ENCODE measurements at places on chromosomes 7 and 10.

DNA sequence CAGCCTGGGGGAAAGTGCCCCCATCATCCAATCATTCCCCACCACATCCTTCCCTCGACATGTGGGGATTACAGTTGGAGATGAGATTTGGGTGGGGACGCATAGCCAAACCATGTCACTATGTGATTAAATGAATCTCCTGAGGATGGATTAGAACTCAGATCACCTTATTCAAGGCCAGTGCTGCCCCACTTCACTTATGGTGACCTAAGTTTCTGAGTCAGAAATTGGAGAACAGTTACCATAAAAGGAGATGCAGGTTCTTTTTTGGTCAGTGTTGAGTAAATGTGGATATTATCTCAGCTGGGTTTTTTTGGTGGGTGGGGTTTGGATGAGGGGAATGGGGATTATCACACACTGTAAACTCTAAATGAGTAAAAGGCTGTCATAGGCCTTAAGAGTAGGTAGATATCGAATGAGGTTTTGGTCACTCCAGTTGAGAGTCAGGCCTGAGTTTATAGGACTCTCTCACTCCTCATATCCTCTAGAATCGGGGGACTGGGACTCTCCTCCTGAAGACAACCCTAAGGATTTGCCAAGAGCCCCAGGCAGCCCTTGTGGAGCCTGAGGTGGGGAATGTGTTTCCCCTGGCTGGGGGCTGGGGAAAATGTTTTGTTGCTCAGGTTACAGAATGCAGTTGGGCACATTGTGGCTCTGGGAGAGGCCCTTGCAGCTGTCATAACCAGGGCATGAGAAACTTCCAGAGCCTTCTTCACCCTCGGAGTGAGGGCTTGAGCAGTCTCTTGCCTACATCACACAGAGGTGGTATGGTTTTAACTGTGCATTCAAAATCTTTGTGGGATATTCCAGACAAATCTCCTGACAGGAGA, 213.0 kb downstream of the BAMBI start:
- no peak for DNase-seq

DNA sequence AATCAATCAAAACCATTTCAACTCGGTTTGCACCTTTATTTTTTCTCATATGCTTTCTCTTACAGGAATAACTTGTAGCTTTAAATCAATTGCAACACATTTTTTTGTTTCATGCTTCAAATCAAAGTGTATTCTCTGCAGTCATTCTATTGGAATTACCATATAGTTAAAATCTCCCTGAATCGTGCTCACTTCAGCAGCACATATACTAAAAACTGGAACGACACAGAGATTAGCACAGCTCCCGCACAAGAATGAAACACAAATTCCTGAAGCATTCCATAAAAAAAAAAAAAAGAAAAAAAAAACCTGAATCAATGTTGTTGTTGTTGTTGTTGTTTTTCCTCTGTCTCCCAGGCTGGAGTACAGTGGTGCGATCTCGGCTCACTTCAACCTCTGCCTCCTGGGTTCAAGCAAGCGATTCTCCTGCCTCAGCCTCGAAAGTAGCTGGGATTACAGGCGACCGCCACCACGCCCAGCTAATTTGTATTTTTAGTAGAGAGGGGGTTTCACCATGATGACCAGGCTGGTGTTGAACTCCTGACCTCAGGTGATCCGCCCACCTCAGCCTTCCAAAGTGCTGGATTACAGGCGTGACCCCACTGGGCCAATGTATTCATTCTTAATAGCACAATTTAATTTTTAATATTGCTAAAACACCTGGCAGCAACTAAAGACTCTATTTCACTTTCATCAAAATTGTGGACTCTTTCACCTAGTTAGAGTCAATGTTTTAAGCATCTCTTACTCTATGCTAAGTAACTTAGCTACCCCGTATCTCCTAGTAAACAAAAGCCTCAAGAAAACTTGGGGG, 26.3 kb downstream of the ANKRD61 start:
- DNase-seq: no peak

- peak; percentile 62 for DNase-seq
Observed at GRCh38 chr10:79400146-79401004, 45.0 kb downstream of the ZCCHC24 start.

DNA sequence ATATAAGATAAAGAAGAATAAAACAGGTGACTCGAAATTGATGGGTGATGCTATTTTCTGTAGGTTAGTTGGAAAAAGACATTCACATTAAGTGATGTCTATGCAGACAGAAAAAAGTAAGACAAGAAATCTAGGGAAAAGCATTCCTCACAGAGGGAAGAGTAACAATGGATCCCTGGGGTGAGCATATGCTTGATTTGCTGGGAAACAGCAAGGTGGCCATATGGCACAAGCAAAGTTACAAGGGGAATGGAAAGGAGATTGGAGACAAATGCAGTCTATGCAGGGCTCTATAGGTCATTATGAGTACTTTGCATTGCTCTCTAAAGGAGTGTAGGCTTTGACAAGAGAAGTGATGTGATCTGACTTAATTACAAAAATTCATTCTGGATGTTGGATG, 90.9 kb upstream of the ZNF804B start:
- DNase-seq: no peak

DNA sequence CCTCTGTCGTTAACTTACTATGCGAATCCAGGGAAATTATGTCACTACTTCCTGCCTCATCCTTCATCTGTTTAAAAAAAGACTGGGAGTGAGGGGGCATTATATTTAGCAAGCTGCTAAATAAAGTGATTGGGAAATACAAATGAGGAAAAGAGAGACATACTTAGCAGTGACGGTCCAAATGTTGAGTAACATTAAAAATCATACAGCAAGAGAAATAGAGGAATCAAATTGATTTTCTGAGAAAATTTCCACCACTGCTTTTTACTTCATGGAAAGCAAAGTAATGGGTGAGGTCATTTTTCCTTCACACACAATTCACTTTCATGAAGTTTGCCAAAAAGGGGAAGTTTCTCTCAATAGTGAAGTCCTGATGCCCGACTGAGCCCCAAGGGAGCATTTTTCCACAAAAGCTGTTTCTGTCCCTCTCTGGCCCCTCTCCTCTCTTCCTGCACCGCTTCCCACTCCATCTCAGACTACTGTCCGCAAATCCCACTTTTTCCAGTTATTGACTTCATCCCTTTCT, 61.9 kb upstream of the ADO start:
- DNase-seq: no peak

- DNase-seq: no peak
Observed at GRCh38 chr7:69182596-69183467, 415.4 kb upstream of the AUTS2 start.

DNA sequence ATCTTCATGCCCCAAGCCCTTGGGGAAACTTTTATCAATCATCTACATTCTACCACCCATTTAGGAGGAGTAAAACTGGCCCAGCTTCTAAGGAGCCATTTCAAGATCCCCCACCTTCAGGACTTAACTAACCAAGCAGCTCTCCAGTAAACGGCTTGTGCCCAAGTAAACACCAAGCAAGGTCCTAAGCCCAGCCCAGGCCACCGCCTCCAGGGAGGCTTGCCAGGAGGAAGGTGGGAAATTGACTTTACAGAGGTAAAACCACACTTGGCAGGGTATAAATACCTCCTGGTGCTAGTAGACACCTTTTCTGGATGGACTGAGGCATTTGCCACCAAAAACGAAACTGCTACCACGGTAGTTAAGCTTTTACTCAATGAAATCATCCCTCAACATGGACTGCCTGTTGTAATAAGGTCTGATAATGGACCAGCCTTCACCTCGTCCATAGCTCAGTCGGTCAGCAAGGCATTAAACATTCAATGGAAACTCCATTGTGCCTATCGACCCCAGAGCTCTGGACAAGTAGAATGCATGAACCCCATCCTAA, 5.6 kb downstream of the AKR1B15 start:
- no peak for DNase-seq

DNA sequence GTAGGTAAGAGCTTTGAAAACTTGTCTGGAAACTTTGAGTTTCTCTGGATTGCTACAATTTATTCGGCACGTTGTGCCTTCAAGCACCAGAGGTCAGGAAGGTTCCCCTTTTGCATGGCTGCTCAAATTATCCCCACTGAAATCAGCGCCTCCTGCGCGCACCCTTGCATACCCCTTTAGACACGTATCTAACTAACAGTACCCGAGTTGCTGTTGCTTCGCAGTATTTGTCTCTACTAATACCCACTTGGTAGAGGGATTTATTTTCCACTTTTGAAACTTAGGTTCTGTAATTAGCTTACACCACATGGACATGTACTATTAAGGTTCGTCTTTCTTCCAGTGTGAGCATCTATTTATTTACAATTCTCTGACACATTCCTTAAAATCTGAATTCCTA, 1.6 kb downstream of the MEOX2 start:
- DNase-seq: no peak

DNA sequence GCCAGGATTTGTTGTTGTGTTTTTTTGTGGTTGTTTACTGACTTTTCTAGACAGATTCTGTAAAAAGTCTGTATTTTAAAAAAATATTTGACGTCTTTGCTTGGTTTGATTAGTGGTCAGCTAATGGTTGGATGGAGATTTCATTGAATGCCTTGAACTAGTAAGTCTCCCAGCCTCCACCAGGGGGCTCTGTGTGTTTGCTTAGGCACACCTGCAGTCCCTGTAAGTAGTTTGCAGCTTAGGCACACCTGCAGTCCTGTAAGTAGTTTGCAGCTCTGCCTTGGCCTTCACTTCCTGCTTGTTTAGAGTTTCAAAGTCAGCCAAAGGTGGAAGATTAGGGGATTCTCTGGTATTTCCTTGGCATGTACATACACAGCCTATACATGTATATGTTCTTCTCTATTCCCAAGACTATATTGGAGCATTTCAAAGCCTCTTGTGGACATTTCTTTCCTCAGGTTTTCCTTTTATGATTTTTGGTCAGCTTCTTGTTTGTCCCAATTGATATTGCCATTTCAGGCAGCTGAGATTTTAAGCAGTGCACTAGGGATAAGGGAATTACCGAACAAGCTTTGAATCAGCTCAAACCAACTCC, 101.6 kb downstream of the CCSER2 start:
- DNase-seq: peak; percentile 76

DNA sequence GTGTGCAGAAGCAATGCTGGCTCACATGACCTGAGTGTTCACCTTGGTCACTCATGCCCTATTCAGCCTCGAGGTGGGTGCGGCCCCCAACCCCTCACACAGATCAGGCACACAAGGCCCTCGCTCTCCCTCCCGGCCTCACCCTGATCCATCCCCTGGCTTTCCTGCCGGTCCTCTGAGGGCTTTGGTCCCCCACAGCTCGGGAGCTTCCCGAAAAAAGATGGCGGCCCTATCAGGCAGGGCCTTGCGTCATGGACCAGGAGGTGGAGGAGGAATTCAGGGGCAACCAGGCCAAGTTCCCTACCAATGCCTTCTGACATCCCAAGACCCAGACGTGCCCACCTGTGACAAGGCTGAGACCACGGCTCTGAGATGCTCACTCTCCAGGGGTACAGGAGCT, 43.7 kb upstream of the DNAAF5 start:
- no peak for DNase-seq

DNA sequence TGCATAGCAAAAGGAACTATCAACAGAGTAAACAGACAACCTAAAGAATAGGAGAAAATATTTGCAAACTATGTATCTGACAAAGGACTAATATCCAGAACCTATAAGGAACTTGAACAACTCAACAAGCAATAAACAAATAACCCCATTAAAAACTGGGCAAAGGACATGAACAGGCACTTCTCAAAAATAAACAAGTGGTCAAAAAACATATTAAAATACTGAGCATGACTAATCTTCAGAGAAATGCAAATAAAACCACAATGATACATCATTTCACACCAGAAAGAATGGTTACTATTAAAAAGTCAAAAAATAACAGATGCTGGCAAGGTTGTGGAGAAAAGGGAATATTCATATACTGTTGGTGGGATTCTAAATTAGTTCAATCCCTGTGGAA, 17.1 kb downstream of the MAGI2 start:
- no peak for DNase-seq

DNA sequence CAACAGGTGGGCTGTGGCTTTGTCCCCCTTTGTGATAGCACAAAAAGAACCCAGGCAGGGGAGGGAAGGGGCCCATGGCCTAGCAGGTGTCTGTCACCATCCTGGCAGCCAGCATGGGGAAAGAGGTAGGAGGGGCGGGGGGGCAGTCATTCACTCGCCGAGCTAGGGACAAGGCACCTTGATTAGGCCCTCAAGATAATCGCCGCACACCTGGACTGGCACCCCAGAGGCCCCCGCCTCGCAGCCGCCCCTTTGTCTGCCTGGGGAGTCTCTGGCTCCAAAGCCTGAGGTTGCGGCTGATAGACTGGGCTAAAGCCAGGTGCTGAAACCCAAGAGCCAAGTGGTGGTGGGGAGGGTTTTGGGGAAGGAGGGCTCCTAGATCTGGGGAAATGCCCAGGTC, 151.2 kb upstream of the PCBD1 start:
- no peak for DNase-seq

GRCh38 chr7:105875505-105875904, 894 bp downstream of the ATXN7L1 start:
- no peak for DNase-seq

DNA sequence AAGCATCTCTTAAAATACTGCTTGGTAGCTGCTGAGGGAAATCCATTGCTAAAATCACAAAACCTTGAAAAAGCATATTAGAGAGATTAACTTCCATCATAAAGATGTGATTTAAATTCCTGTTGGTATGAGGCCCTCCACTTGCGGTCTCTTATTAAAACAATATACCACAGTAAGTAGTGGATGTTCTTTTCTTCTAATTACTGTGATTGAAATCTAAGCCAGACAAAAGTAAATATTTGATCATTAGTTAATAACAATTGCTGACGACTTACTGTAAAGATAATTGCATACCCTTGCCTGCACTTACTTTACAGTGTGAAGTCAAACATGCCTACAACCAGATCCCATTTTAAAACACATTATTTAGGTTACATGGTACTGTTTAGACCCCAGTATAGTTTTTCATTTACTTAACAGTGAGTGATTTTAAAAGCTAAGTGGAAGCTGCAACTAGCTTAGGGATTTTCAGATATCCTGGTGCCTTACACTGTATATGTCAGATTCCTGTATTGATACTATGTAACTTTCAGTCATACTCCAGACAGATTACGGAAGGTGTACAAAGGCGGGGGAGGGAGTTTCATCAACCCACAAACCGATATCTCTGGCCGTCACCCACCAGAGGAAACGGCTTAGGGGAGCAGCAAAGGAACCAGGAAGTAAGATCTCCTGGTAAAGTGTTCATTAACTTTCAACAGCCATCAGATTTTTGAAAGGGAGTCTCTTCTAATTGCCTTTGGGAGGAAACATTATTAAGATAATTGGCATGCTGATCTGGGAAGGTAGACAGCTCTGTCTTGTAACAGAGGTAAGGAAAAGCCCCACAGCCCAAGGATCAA, 986 bp downstream of the NRP1 start:
- DNase-seq: peak; percentile 46

- peak; percentile 61 for DNase-seq
Observed at GRCh38 chr10:24444337-24444736, 235.4 kb downstream of the KIAA1217 start.

Data from MCF 10A (cell line).